ENCODE measurements at places on chromosomes 3 and 15. TPM values are rescaled to one million over a fixed set of nuclear protein-coding genes. Genes with fewer than 3 reads are reported as not detected.

The GREM1 gene
- total RNA-seq = 30.7 TPM

DNA sequence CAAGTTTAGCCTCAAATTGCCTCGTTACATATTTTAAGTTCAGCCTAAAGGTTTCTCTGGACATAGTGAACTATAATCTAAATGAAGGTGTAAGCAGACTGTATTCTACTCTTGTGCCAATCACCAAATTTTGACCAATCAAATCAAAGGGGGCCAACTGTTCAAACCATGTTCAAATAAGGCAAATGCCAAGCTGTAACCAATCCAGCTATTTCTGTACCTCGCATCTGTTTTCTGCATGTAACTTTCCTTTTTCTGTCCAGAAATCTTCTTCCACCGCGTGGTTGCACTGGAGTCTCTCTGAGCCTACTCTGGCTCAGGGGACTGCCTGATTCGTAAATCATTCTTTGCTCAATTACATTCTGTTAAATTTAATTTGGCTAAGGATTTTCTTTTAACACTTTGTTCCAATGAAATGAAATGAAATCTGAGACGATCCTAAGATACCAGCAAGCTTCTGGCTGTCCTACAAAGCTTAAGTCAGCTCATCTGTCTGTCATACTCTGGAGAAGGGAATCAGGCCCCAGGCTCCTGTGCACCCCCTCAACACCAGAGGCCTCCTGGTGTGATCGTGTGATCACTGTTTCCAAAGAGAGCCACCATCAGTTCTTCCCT lies 53.2 kb upstream of the ZNF148 start:
- no peak for DNase-seq

The ZIC1 gene
- total RNA-seq = 24.3 TPM

- DNase-seq = no peak
Measured at GRCh38 chr3:23820888-23821287, 15.1 kb downstream of the UBE2E1 start.

GRCh38 chr15:66719471-66719870 lies 17.4 kb downstream of the SMAD6 start:
- DNase-seq = no peak

DNA sequence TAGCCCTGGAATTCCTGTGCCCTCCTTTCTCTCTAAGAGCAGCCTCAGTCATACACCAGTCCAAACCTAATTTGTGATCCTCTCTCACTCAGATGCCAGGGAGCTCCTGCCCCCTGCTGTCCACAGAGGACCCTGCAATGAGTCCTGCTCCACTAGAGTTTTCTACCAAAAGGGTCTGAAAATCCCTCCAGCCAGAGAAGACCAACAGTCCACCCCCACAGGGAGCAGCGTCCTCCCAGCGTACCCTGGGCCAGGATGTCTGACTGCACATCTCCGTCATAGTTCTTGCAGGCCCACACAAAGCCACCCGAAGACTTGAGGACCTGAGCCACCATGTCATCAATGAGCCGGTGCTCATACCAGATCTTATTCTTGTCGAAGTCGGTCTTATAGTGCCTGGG lies 15.4 kb downstream of the IDH2 start:
- DNase-seq = peak; percentile 43

DNA sequence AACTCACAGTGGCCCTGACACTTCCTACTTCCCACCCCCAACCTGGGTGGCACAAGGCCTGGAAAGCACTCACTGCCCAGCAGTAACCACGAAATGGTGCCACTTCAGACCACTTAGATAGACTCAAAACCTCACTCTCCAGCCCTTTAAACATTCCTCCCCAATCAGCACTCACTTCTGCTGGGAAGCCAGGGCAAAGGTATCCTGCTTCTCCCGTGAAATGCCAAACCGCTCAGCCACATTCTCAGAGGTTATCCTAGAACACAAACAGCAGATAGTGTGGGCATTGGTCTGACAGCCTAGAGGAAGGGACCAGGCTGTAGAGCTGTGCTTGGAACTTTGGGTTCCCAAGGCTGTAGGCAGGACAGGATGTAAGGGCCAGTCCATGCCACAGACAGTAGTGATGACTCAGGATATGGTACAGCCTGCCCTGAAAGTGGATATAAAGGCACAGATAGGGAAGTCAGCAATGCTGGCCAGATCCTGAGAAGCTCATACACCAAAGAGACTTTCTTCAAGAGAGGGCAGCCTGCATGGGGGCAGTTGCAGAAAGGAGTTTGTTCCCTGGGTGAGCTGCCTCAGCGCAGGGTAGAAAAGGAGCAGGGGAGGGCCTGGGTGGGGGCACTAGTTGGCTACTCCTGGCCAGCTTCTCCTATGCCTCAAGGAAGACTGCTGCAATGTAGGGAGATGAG lies 9.2 kb downstream of the ACAA1 start:
- no peak for DNase-seq

The SCN5A gene
- total RNA-seq = not detected

- DNase-seq = no peak
Measured at GRCh38 chr3:10391391-10391790, 70.5 kb upstream of the SEC13 start.

DNA sequence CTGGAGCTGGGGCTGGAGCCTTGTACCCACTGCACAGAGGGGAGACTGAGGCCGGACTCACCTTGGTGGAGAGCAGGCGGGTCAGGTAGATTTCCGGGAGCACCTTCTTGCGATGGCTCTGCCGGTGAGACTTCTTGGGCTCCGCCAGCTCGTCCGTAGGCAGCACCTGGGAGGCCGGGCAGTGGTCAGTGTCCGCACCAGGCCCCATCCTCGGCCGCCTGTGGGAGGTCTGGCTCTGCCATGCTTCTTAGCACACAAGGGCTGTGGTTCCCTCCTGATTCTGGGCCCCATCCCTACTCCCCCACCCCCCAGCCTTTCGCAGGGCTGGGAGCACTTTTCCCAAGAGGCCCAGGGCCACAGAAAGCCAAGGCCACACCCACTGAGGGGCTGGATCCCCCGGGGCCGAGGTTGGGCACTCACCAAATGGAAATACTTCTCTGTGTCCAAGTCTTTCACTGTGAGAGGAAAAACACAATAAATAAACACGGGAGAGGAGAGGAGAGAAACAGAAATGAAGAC lies 17.4 kb downstream of the H1-8 start:
- DNase-seq = peak; percentile 62

The CLRN1 gene
- total RNA-seq = not detected

The ACOX2 gene
- total RNA-seq = 18.7 TPM

The SAXO2 gene
- not detected for total RNA-seq

DNA sequence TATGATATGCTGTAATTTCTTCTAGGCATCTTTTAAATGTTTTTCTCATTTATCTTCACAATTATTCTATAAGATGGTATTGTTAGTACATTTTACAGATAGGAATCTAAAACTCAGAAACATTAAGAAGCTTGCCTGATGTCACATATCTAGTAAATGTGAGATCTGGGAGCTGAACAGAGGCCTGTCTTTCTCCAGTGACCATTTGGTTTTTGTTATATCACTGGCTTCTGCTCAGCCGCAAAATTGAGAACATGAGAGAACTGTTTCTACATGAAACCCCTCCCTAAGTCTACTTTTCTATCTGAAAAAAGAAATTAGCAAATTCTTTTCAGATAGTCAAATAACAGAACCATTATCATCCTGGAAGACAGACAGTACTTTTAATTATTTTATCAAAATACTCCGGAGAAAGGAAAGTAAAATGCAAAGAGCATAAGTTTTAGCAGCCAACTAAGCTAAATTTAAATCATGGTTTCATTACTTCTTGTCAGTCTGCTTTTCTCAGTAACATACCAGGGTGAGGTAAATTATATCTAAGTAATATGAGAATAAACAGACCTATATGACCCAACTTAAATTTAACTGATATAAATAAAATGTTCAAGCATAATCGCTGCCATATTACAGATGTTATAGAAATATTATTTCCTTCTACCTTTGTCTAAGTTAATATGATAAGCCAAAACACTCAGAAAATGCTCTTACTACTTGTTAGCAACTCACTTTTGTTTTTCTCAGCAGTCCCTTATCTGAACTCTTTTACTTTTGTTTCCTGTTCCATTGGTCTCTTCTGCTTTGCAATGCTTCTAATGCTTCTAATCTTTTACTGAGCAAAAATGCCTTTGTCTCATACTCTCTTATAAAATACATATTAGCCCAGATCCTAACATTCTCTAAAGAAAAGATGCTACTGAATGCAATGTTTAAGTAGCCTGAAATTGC lies 68.0 kb upstream of the MBNL1 start:
- no peak for DNase-seq

The PLCB2 gene
- total RNA-seq = not detected

GRCh38 chr15:31740203-31740602 lies 290.1 kb upstream of the CHRNA7 start:
- no peak for DNase-seq

The MASP1 gene
- total RNA-seq = 96.8 TPM

- DNase-seq = no peak
Measured at GRCh38 chr3:194340757-194341400, 10.2 kb downstream of the CPN2 start.

- no peak for DNase-seq
Measured at GRCh38 chr15:55661428-55661827, 73.3 kb upstream of the PYGO1 start.

DNA sequence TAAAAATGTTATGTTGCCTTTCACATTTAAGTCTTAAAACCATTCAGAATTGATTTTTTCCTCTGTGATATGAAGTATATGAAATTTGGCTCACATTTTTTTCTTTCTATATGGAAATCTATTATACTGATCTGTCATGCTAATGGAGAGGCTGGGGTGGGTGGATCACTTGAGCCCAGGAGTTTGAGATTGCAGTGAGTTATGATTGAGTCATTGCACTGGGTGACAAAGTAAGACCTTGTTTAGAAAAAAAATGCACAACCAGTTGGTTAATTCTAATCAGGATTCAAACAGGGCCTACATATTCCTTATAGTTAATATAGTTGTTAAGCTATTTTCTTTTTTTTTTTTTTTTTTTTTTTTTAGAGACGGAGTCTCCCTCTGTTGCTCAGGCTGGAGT lies 230.5 kb downstream of the MFSD1 start:
- peak; percentile 18 for DNase-seq

- no peak for DNase-seq
Measured at GRCh38 chr3:9450126-9450525, 52.7 kb downstream of the SETD5 start.

The TOMM70 gene
- 143 TPM for total RNA-seq

The PRICKLE2 gene
- total RNA-seq = 0.40 TPM

GRCh38 chr15:39552556-39552955 lies 28.3 kb upstream of the THBS1 start:
- DNase-seq = no peak

GRCh38 chr3:114218578-114219185 lies 18.7 kb downstream of the ZNF80 start:
- no peak for DNase-seq

The SAMD7 gene
- total RNA-seq = not detected

DNA sequence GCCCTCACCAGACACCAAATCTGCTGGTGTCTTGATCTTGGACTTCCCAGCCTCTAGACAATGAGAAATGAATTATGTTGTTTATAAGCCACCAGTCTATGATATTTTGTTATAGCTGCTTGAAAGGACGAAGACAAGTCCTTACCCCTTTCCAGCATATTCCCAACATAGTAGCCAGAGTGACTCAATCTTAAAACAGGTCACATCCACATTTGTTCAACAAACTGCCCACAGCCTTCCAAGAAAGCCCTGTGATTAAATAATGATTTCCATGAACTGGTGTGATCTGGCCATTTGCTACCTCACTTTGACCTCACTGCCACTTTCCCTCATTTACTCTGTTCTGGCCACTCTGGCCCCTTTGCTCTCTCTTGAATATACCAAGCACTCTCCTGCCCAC lies 193.7 kb upstream of the CFAP20DC start:
- no peak for DNase-seq

GRCh38 chr3:133440652-133441051 lies 40.8 kb downstream of the BFSP2 start:
- DNase-seq = no peak

- DNase-seq = no peak
Measured at GRCh38 chr3:175257123-175257522, 398.0 kb downstream of the NAALADL2 start.

- no peak for DNase-seq
Measured at GRCh38 chr3:30475038-30475808, 131.2 kb upstream of the TGFBR2 start.

GRCh38 chr3:69385723-69386555 lies at the start of gene FRMD4B:
Gene FRMD4B (minus strand): TSS chr3:69386088. CDS start chr3:69385989, 99 bp downstream.
- DNase-seq = peak; percentile 41

GRCh38 chr3:197171481-197172067 lies 126.8 kb downstream of the DLG1 start:
- DNase-seq = no peak

- DNase-seq = no peak
Measured at GRCh38 chr3:53161450-53161819, 426 bp downstream of the PRKCD start.

The GNL3 gene
- total RNA-seq = 226 TPM

- DNase-seq = peak; percentile 87
Measured at GRCh38 chr15:68623301-68623892, 44.6 kb downstream of the CORO2B start.

- DNase-seq = no peak
Measured at GRCh38 chr15:73391128-73391872, 22.5 kb upstream of the HCN4 start.

- DNase-seq = no peak
Measured at GRCh38 chr3:131658771-131659170, 156.0 kb upstream of the MRPL3 start.

The ROBO1 gene
- total RNA-seq = 3.2 TPM

DNA sequence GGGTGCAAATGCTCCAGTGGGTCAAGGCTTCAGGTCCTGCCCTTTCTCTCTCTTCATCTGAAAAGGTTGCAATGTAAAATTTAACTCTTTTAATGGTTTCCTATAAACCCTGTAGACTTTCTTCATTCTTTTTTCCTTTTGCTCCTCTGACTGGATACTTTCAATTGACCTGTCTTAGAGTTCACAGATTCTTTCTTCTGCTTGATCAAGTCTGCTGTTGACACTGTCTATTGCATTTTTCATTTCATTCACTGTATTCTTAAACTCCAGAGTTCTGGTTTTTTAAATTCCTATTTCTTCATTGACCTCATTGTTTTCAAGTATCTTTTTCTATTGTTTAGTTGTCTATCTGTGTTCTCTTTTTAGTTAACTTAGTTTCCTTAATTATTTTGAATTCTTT lies 82.1 kb downstream of the FAM227B start:
- no peak for DNase-seq

- no peak for DNase-seq
Measured at GRCh38 chr3:102059145-102059943, 210.0 kb downstream of the NFKBIZ start.

DNA sequence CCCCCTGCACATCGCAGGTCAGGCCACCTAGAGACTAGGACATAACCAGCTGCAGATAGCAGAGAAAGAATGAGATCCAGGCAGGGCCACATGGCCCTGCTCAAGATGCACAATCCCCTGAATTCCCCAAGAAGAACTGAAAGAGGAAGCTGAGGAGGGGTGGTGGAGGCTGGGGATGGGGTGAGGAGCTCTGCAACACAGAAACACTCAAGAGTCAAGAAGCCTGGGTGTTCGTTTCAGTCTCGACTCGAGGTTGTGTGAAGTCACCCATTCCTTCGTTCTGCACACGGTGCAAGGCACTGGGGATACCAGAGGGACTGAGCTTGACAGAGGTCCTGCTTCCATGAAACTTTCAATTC lies 62.0 kb downstream of the TLE3 start:
- no peak for DNase-seq

- DNase-seq = no peak
Measured at GRCh38 chr3:184945886-184946625, 134.1 kb downstream of the VPS8 start.

GRCh38 chr15:41116962-41117252 lies 827 bp upstream of the INO80 start:
- no peak for DNase-seq

GRCh38 chr3:134663721-134664456 lies 13.1 kb upstream of the KY start:
- DNase-seq = peak; percentile 93
